ENCODE measurements at places on chromosomes 11 and 22.
A peak's percentile ranks its signal among the peaks of the same experiment; 100 is the strongest.

- peak; percentile 21 for DNase-seq
These were observed 3.3 kb downstream of the CD248 start for GRCh38 chr11:66313321-66314185.

DNA sequence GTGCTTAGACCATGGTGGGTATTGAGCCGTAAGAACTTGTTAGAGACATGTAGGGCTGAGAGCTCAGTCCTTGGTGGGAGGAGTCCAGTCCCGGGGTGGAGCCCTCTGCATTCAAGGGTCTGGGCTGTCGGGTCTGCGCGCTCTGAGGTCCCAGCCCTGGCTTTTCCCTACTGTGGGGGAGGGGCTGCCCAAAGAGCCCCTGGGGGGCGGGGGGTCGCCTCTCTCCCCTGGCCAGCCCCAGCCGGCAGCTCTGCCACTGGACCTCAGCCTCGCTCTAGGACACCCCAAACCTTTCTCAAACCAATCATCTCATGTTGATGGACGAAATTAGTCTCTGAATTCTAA, 1006.4 kb downstream of the BRD1 start:
- no peak for DNase-seq

DNA sequence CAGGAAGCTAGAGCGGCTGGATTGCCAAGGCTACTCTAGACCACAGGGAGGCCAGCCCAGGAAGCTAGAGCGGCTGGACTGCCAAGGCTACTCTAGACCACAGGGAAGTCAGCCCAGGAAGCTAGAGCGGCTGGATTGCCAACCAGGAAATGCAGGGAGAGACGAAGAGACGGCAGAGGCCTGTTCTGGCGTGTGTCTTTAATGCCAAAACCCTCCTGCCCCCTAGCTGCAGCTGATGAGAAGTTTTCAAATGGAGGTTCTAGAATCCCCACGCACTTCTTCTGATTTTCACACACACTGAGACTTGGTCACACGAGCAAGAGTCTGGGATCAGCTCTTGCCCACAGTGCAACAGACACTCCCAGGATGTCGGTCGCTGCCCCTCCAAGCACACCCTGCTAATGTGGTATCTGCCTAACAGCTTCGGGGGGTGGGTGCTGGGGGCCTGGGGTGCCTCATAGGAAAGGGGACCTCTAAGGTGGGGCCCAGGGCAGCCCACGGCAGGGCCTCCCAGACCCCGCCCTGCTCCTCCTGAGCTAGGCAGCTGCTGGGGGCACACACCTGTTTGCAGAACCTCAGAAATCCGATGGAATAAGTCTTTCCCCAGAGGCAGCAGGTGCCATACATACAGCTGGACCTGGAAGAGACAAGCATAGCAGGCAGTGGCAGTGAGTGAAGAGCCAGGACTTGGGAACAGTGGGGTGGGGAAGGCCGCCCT, 28.5 kb downstream of the MAFF start:
- peak; percentile 69 for DNase-seq

DNA sequence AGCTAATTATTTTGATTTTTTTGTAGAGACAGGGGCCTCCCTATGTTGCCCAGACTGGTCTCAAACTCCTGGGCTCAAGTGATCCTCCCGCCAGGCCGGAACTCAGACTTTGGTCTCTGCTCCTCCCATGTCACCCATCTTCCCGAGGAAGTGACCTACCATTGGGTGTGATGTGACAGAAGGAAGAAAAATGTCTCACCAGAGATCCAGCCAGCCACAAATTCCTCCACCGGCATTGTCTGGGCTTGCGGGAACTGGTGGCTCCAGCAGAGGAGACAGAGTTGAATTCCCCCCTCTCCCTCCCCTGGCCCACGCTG, 772 bp downstream of the SLC25A45 start:
- DNase-seq = peak; percentile 70

DNA sequence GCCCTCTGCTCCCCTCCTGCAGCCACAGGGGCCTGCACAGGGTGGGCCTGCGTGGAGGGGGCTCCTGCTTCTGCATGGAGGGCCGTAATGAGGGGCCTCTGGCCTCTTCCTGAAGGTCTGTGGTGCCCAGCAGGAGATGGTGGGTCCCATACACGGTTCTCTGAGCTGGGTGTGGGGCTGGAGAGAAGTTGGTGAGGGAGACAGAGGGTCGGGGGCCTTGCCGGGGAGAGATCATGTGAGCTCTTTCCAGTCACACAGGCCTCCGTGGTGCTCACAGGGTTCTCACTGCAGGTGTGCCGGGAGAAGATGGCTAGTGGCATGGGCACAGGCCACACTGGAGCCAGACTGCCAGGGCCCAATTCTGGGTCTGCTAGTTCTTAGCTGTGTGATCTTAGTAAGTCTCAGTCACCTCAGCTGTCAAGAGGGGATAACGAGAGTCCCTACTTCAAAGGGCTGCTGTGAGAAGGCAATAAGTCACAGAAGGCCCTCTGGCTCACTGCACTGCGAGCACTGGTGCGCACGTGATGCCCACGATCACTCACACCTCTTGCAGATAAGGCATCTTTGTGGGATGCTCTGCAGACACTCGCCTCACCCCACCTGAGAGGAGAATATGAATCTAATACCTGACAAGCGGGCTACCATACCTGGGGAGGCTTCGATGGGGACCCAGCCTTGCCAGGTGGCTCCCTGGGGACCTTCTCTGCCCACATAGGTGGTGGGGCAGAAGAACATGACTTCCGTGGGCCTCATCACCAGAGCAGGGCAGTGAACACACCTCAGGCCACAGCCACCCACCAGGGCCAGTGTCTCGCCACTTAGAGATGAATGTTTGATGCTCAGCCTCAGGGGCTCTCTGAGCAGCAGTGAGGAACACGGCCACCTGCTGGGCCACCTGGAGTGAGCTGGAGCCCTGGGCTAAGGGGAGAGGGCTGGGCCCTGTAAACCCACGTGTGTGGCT, 14.5 kb downstream of the KCNC1 start:
- no peak for DNase-seq

DNA sequence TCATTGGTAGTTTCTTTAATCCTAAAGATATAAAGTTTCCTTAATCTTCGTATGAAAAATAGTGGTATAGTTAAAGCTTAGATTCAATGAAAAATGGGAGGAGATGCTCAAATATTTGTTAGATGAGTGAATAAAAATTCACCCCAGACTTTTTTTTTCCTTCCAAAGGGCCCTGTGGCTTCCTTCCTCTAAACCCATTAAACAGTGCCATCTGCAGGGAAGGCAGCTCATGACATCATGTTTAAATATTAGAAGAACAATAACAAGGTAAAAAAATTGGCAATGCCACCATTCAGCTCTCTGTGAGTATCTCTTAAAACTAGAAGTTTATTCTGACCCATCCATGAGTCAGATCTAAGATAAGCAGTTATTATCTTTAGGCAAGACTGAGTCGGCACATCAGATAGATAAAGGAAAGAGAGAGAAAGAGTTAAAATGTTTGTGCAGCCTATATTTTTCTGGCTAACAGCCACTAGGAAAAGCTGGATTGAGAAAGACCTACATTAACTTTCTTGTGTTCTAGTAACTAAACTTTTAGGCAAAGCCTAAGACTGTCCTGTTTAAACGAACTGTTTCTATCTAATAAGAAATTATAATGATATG, 19.1 kb upstream of the OOSP1 start:
- peak; percentile 28 for DNase-seq

GRCh38 chr11:3613998-3614741, 27.6 kb downstream of the ART5 start:
- peak; percentile 68 for DNase-seq

GRCh38 chr11:96238563-96239135, 104.3 kb downstream of the MAML2 start:
- no peak for DNase-seq

GRCh38 chr22:28855355-28856094, 27.8 kb upstream of the ZNRF3 start:
- peak; percentile 51 for DNase-seq

GRCh38 chr11:21472261-21472660, 720.6 kb upstream of the ANO5 start:
- no peak for DNase-seq

GRCh38 chr22:29434288-29434687, 4.1 kb upstream of the RFPL1 start:
- DNase-seq = no peak

GRCh38 chr22:36911887-36912661, 1.4 kb upstream of the CSF2RB start:
- DNase-seq = no peak

DNA sequence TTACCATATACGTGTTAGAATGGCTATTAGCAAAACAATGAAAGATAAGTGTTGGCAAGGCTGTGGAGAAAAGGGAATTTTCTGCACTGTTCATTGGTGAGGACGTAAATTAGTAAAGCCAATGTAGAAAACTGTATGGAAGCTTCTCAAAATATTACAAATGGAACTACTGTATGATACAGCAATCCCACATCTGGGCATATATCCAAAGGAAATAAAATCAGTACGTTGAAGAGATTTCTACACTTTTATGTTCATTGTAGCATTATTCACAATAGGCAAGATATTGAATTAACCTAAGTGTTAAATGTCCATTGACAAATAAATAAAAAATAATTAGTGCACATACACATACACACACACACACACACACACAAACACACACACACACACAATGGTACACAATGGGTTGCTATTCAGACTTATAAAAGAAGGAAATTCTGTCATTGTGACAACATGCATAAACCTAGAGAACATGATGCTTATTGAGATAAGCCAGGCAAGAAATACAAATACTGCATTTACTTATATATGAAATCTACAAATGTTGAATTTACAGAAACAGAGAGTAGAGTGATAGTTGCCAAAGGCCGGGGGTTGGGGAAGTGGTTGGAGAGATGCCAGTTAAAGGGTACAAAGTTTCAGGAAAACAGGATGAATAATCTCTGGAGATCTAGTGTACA, 565.8 kb upstream of the LRRC4C start:
- DNase-seq = no peak

DNA sequence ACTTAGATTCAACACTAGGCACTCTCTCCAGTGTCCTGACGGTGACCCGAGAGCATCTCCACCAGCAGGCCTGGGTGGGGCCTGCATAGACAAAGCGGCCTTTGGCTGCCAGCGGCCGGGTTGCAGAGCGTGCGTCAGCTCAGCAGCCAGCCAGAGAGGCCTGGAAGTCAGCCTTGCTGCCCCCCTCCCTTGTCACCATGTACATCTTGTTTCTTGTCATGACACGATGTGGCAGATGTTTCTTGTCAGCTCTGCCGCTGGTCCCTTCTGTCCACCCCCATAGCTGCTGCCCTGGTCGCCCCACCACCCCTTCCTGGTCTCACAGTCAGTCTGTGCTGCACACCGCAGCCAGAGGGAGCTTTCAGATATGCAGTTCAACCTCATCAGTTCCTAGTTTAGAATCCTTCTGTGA, 33.1 kb upstream of the CBX7 start:
- no peak for DNase-seq

GRCh38 chr11:104134745-104135144, 29.2 kb downstream of the PDGFD start:
- no peak for DNase-seq

- no peak for DNase-seq
These were observed 13.5 kb upstream of the OAF start for GRCh38 chr11:120197251-120197891.

- no peak for DNase-seq
These were observed 35.1 kb upstream of the CYP2R1 start for GRCh38 chr11:14927146-14927545.
